DMS53 (cell line): ENCODE measurements at places on chromosomes 7 and 10.

GRCh38 chr7:73706126-73707044 is 13.1 kb downstream of the STX1A start:
- DNase-seq, result peak; percentile 44

- DNase-seq, result no peak
These were observed 594.5 kb upstream of the DPP6 start for GRCh38 chr7:153457746-153458145.

GRCh38 chr10:420154-421121 is 269.0 kb downstream of the DIP2C start:
- no peak for DNase-seq

- DNase-seq, result peak; percentile 22
These were observed 5.7 kb downstream of the FAM221A start for GRCh38 chr7:23685731-23686130.

DNA sequence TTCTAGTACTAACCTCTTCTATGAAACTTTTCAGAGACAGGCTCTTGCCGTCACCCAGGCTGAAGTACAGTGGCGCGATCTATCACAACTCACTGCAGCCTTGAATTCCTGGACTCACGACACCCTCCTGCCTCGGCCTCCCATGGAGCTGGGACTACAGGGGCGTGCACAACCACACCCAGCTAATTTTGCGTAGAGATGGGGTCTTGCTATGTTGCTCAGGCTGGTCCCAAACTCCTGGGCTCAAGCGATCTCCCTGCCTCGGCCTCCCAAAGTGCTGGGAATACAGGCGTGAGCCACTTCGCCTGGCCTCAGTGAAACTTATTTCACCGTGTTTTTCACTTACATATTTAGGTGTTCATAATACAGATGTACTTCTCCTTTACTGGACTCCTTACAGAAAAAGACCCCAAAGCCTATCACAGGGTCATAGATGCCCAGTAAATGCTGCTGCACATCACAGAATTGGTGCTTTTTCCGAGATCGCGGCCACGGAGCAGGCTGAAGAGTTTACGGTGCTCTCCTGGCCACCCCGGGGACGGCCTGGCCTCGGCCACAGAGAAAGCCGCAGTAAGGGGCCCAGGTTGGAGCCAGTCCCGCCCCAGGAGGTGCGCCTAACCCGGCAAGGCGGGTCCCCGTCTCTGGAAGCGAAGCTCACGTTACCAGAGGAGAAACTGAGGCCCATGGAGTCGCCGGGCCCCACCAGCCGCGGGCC is 595 bp downstream of the TBL2 start:
- DNase-seq, result peak; percentile 75
